ENCODE measurements at places on chromosomes 4 and X.
A peak's percentile ranks its signal among the peaks of the same experiment; 100 is the strongest.

GRCh38 chrX:21440911-21441310, 66.7 kb downstream of the CNKSR2 start:
- no peak for DNase-seq

- DNase-seq, result no peak
Measured at GRCh38 chrX:54413753-54414152, 26.5 kb upstream of the TSR2 start.

GRCh38 chr4:75561789-75562188, 5.9 kb downstream of the ODAPH start:
- DNase-seq, result no peak

- DNase-seq, result no peak
Measured at GRCh38 chr4:111960241-111960667, 185.0 kb upstream of the FAM241A start.

- DNase-seq, result no peak
Measured at GRCh38 chr4:173319696-173320095, 14.5 kb downstream of the HMGB2 start.

GRCh38 chr4:5800496-5800895, 89.5 kb downstream of the EVC start:
- no peak for DNase-seq

DNA sequence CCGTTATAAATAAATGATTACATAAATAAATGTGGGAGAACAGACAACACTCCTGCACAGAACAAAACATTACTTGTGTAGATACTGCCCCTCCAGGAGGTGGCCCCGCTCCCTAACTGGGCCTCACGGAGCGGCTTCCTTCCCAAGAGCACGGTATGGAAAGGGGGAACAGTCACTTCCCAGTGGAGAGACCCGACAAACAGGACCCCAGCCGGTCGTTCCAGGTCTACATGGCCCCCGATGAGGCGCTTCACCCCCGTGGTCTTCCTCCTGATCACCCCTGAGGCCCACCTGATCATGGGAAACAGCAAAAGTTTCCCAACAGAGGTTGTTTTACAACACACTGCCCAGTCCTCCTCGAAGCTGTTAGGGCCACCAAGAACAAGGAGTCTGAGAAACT, 6.6 kb upstream of the SLC6A8 start:
- DNase-seq, result no peak

DNA sequence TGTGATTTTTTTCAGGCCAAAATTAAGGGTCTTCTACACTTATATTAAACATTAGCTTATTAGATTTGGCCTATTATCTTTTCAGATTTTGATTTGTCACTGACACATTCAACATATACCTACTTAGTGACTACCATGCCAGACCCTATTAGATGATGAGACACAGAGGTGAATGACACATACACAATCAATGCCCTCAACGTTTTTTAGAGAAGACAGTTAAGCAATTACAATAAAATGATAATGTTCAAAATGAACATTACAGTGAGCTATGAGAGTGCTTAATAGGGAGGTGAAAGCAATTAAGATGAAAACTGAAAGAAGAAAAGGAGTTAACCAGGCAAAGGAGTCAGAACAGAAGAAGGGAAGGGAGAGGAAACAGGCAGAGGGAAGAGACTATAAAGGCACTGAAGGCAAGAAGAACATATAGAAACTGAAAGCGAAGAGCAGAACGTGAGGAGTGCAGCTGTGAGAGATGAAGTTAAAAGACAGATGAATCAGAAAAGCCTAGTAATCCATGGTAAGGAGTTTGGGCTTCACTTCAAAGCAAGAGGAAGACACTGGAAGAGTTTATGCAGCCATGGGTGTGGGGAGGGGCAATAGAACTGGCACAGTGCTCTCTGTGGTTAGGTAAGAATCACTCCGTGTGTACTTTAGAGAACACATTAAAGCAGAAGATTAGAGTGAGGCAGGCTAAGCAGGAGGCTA, 119.0 kb downstream of the REELD1 start:
- peak; percentile 11 for DNase-seq

DNA sequence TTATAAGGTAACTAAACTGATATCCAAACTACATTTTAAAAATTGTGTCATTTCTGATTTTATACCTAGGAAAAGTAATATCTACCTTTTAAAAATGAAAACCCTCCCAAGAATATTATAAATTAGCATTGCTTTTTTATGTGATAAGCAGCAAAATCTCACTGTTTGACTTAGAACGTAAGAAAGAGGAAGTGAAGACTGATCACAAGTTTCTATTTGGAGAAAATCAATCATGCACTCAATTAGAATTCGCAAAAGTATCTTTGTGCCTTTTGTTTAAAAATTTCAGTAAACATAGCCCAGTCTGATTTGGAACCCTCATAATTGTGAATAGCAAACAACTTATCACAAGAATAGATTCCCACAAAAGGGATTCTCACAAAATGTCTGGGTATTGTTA, 142.7 kb downstream of the TENM3 start:
- no peak for DNase-seq

DNA sequence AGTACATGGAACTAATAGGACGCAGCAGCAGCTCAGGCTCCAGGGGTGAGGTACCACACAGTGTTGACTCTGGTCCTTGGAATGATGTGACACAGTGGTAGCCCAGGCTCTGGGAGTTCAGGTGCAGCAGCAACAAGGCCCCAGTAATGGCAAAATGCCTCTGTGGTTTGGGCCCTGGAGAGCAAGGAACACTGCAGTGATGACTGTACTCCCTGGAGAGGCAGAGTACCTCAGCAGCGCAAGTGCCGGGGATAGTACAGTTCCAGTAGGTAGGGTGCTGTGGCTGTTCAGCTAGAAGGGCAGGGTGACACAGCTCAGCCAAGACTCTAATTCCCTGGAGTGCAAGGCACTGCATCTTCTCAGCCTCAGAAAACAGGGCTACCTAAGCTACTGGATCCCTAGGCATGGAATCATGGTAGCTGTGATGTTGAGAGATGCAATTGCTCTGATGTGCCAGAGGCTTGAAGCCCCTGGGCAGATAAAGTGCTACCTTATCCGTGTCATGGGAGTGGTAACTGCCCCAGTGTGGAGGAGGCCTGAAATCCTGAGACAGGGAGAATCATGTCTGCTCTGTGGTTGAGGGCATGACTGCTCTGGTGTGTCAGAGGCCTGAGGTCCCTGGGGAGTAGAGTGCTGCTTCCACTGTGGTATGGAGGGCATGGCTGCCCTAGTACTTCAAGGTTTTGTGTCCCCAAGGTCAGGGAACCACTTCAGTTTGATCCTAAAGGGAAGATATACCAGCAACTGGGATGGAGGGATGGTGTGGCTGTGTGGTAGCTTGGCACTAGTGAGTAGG, 55.2 kb downstream of the AREG start:
- peak; percentile 3 for DNase-seq

GRCh38 chrX:81890521-81890920, 688.6 kb downstream of the SH3BGRL start:
- DNase-seq, result no peak

DNA sequence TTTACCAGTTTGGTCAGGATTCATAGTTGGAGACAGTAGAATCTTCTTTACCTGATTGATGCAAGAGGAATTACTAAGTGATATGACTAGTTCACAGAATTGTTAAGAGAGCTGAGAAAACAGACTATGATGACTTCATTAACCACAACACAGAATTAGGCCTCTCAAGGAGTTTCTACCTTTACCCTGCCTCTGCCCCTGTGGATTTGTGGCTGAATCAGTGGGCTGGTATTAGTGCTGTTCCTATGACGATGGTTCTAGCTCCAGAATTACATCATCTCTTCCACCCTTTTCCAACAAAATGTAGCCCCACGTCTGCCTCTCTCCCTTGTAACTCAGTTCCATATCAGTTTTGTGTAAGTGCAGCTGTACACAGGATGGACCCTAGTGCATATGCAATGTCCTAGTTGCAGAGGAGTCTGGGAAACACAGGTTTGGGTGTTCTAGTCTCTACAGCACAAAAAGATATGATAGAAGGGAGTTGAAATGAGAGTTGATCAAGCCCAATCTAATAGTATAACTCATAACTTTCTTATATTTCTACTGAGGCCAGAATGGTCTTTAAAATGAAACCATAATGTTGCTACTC, 99.3 kb downstream of the ANXA5 start:
- no peak for DNase-seq

DNA sequence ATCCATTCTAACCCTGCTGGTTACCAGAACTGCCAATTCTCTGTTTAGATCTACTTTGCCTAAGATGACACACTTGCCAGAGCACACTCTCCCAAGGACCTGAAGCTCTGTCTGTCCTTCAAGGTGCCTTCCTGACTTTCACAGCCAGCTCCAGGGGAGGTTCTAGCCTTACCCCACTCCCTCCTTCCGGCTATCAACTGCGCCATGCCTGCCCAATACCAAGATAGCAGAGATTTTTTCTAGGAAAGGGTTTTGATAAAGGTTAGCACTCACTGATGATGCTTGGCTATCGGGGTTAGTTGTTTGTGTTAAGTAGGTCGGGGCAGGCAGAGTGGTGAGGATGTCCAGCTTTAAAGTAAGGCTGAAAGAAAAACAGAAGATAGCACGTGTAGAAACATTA, 14.3 kb downstream of the ALPK1 start:
- DNase-seq, result no peak

GRCh38 chr4:2042204-2042946, 16.8 kb upstream of the NAT8L start:
- peak; percentile 66 for DNase-seq

DNA sequence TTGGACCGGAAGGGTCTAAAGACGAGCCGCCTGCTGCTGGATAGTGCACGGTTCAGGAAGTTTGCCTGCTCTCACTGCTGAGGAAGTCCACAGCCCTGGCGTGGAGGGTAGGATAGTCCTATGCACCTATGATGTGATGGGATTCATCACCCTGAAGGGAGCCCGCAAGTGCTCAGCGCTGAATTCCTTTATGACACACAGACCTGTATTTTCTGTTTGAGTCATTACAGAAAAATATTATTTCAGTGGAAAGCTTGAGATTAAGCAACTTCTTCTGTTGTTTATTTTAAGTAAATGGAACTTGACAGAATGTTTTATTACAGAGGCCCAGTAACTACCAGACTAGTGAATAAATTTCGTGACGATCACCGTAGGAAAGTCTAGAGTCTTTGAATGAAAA, 123.2 kb downstream of the TRIML1 start:
- no peak for DNase-seq

GRCh38 chr4:8905773-8906667, 34.4 kb upstream of the HMX1 start:
- DNase-seq, result no peak

DNA sequence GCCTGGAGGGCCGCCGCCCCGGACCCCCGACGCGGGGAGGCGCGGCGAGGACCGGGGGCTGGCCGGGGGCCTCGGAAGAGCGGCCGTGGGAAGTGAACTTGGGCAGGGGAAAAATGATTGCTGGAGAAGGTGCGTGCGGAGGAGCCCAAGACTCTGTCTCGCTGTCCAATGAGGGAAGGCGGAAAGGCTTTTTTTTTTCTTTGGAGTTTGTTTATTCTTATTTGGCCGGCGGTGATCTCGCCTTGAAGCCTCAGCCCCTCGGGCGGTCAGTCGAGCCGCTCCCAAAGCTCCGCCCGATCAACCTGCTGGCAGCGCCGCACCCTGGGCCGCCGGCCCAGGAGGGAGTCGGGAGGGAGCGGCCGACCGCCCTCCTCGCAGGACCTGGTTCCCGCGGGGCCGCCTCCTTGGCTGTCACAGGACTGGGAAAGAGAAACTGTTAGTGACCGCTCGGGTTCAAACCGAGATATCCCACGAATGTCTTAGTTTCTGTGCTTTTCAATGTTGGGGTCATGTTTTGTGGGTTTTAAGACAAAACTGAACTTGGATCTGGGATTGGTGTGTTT, 2.5 kb downstream of the CPEB2 start:
- peak; percentile 24 for DNase-seq

GRCh38 chr4:108788731-108789130, 25.9 kb upstream of the ETNPPL start:
- DNase-seq, result no peak

DNA sequence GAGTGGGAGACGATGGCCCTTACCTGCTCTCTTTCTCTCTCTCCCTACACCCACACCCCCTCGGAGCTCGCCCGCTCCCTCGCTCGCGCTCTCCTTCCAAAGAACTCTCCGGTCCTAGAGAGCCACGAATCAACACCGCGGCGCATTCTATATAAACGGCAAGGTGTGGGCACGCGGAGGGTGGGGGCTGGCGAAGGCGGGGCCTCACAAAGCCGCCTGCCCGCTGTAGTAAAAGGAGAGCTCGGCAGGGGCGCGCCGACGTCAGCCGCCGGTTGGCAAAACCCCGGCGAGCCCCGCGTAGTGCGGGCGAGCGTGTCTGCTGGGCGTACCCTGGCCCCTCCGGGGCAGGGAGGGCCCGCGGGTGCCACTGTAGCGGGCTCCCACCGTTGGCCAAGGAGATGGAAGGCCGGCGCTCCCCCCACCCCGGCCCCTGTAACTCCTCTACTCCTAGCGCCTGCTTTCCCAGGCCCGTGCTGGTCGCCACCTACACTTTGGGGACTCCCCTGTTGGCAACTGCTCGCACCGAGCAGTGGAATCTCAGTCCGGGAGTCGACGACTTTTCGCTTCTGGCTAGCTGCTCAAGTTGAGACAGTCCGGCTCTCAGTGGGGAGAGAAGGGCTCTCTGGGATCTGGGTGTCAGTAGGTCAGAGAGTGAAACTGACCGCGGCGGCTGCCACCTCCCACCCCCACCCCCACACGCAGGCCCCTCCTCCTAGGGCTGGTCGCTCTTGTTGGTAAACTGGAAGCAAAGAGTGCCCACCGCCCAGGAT, 325.5 kb upstream of the F9 start:
- peak; percentile 22 for DNase-seq

GRCh38 chr4:153152501-153153338, 51.5 kb upstream of the TRIM2 start:
- peak; percentile 40 for DNase-seq

- no peak for DNase-seq
Measured at GRCh38 chr4:3283916-3284315, 8.9 kb upstream of the RGS12 start.

GRCh38 chr4:5941601-5942000, 48.7 kb upstream of the CRMP1 start:
- DNase-seq, result no peak

DNA sequence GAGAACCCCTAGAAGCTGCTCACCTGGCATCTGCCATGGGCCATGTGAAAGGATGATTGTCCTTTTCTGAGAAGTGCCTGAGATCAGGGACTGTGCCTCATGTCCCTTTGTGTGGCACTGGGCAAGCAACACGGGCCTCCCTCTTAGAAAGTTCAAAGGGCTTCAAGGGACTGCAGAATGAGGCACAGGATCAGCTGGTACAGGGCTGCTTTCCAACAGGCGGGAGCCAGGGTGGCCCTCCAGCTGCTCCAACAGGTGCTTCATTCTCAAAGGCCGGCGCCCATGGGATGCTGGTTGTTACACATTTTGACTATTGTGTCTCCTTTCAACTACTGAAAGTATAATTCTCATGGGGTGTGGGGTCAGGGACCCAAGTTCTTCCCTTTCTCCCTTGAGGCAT, 114.7 kb downstream of the ENPP6 start:
- DNase-seq, result no peak

GRCh38 chrX:131783555-131784308, 239.4 kb upstream of the STK26 start:
- no peak for DNase-seq

DNA sequence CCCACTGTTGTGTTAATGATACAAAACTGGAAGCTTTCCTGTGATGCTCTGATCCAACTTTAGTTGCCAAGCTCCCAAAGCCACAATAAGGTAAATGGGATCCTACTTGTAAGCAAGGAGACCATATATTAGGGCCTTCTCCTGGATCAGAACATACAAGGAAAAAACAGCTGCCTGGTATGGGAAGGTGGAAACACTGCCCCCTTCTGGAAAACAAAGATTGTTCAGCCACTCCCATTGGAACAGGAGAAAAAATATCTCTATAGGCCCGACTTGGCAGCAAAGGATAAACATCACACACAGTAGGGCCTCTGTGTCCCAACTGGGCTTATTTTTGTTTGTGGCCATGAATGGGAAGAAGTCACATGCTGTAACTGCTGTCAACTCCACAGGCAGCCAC, 166.5 kb downstream of the TBX22 start:
- DNase-seq, result no peak
